ENCODE measurements at places on chromosomes 3 and 15.

- DNase-seq: no peak
Observed at GRCh38 chr15:81021321-81021720, 20.6 kb downstream of the TLNRD1 start.

GRCh38 chr3:71974786-71975185, 189.8 kb upstream of the PROK2 start:
- no peak for DNase-seq

GRCh38 chr3:145943952-145944351, 217.0 kb downstream of the PLOD2 start:
- DNase-seq: no peak

DNA sequence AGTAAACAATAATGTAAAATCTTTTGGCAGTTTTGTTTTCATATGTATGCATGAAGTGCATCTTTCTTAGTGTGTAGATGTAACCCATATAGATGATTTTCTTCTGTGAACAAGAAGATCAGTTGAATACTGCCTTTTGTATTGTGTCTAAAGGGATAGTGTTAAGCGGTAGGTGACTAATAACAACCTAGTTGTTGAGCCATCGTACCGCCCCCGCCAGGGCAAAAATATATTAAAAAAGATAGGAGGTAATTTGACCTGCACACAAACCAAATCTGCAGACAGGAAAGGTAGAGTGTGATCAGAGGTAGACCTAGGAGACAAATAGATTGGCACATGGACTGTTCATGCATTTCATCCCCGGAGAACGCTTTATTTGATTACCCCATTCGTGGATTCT, 3.3 kb upstream of the GMNC start:
- DNase-seq: no peak

DNA sequence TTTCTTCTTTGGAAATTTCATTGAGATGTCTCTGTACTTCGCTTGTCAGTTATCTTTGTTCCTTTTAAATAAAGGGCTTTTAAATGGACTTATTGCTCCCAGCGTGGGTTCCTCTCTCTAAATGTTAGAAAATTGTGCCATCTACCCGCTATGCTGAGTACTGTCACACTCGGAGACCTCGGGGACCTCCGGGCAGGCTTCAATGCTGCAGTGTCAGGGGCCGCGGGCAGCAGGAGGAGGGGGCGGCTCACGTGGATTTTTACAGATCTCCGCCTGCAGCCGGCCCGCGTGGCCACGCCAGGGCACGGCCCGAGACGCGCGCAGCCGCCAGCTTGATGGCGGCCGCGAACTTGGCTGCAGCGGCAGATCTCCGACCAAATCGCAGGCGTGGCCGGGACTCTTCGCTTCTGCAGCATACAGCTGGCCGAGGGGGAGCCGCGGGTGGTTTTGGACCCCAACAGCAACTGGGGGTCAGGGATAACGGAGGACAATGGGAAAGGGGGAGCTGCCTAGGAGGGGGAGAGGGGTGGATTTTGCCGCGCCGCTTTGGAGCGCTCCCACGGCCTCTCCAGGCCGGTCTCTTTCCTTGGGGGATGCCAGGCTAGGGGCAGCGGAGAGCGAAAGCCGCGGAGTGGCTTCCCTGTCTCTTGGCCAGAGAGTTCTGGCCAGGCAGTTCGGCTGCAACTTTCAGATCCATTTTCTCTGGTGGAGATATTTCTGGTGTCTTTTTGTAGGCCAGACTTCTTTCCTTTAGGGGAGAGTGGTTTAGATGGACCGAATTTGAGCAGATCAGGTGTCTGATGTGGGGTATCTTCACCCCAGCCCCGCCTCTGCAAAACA, 15.3 kb downstream of the NR2F2 start:
- DNase-seq: no peak

- DNase-seq: no peak
Observed at GRCh38 chr15:99385005-99385669, 133.9 kb downstream of the LRRC28 start.

DNA sequence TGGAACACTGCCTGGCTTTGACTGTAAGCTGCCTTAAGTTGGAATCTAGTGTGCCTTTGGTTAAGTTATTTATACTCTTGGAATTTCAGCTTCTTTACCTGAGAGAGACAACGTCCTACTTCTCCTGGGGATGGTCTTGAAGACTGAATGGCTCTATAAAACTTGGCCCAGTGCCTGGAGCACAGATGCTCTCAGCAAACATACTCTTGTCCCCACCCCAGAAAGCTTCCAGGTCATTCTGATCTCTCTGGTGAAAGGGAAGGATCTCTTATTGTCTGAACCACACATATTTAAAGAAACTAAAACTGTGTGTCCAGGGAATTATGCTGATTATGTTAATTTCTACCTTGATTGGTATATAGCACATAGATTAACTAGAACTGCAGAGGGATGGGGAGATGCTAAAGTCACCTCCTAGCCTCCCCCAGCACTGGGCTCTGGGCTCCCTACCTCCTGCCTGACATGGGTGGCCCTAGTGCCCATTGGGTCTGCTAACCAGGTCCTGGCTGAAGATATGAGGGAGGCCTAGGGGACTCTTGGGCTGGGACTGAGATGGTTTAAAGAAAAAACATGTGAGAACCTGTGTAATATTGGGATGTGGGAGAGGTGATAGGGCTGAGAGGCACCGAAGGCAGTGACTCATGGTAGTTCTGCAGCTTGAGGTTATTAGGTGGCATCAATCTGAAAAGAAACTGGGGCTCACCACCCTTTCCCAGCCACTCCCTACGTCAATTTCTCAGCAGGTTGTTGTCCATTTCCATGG, 171.0 kb downstream of the RPLP1 start:
- no peak for DNase-seq

DNA sequence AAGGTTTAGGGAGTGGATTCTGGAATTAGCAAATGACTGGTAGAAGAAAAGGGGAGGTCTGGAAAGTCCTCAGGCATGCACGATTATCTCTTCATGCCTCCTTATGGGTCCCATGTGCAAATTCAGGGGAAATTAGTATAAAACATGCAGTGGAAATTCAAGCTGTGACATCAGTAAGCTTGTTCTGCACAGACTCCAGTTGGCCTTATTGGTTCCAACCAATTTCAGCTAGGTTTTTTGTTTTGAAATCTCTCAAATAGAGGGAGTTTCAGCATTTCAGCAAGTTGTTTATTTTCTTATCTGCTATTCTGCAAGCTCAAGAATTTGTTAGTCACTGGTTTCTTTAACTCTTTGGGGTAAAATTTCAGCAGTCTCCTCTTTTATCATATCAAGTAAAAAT, 774 bp upstream of the TMCO5A start:
- peak; percentile 52 for DNase-seq

DNA sequence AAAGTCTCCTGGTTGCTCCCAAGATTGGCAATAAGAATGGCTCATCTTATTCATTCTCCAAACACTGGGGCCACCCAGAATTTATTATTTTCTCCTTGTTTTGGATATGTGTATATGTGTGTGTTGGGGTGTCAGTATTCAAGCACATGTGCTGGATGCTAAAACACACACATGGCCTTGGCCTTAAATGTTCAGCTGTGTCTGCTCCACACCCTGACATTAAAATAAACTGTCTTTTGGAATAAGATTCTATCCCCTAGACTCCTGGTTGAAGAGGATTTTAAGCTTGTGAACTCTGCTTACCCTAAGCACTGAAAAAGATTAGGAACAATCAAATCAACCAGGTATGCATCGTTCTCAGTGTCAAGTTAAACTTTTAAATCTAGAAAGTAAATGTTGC, 382.9 kb upstream of the MCTP2 start:
- DNase-seq: no peak

DNA sequence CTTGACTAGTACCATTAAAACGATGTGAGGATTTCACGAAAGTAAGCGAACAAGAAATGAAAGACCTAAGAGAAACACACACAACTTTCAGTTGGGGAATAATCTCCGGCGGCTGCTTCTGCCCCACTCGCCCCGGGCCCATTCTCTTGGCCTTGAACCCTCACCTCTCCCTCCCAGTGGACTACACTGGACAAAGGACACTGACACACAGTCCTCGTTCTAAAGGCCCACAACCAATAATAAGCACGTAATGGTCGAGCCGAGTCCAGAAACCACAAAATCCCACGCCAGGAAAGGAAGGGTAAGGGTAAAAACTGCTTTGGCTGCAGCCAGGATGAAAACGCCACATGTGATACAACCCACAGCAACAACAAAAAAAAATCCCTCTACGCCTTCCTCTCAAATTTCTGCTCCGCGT, 469 bp downstream of the ZNF770 start:
- DNase-seq: no peak

DNA sequence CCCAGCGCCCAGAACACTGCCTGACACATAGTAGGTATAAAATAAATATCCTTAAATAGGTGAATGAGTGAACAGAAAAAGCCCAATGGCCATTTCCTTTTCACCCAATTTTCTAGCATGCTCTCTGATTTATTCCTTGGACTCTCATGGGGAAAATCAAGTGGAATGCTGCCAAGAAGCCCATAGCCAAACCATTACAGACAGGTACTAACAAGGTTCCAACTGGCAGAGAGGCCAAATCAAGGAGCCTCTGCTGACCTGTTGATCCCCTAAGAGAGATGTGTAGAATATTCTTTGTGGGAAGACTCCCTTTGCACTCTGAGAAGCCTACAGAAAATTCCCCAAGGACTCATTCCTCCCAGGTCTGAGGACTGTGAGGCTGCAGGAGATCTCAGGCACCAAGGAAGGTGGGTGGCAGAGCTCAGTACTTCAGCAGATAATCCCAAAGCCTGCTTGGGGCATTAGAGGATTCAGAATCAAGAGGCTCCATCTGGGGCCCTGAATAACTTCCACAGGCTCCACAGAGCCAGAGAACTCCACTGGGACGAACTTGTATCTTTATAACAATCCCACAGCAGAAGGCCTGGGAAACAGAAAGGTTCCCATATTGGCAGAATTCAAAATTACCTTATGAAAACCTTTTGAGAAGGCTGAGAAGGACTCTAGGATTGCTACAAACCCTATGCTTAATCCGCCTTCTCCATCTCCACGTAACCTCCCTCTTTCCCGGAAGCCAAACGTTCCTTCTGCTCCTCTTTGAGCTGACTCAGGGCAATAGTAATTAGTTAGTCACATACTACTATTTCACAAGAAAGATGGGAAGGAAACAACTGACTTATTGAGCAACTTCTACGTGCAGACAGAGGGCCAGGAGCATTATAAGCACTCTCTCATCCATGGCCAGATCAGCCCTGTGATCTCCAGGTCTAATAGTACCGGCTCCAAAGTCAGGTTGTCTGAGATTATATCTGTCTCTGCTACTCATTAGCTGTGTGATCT, 34.5 kb downstream of the PRICKLE2 start:
- DNase-seq: peak; percentile 58

GRCh38 chr3:125200731-125201139, 11.8 kb downstream of the SLC12A8 start:
- DNase-seq: no peak

GRCh38 chr3:173617490-173617889, 219.9 kb downstream of the NLGN1 start:
- DNase-seq: no peak

DNA sequence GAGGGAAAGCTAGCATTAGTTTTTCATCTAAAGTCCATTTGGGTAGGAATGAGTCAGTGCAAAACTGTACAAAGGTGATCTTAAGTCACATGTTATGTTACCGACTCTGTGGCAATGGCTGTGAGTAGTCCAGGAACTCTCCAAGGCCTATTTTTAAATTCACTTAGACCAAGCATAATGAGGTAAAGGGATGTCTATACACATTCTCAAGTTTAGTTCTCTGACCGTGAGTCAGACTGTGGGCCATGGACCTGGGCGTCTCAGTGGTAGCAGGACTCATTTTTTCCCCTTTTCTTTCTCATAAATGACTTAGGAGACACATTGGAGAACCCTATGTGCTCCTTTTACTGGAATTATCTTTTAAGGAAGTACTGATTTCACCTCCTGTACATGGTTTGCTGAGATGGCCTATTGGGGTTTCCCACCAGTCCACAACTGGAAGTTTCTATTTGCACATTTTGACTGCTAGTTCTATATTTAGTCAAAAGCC, 488.7 kb upstream of the TPRG1 start:
- peak; percentile 60 for DNase-seq

DNA sequence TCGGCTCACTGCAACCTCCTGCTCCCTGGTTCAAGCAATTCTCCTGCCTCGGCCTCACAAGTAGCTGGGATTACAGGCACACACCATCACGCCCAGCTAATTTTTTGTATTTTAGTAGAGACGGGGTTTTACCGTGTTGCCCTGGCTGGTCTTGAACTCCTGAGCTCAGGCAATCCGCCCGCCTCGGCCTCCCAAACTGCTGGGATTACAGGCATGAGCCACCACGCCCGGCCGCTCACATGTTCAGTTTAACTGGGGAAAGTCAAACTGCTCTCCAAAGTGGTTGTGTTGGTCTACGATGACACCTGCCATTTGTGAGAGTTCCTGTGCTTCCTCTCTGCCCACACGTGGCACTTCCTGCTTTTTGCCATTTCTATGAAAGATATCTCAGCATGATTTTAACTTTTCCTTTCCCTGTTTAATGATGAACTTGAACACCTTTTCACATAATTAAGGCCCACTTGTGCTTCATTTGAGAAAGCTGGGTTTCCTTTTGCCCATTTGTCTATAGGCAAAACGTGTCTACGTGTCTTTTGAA, 877 bp upstream of the GP5 start:
- no peak for DNase-seq

DNA sequence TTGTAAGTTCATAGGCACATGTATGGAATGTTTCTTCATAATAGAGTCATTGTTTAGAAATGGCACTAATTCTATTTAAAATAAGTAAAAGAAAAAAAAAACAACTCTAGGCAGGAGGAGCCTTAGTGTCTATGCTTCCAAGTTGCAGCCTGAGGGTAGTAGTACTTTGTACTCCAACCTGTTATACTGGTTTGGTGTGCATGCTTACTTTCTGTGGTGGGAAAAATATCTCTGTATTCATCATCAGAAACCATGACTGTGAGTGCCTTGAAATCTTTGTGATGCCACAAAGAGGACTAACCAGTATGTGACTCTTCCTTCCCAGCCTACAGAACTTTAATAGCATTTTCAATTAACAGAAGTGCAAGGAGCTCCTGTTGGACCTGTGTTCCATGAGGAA, 4.4 kb downstream of the NAALADL2 start:
- no peak for DNase-seq

- DNase-seq: no peak
Observed at GRCh38 chr3:111476701-111477100, 65.3 kb upstream of the CD96 start.

GRCh38 chr3:12138044-12138443, 20.7 kb downstream of the TIMP4 start:
- DNase-seq: no peak

DNA sequence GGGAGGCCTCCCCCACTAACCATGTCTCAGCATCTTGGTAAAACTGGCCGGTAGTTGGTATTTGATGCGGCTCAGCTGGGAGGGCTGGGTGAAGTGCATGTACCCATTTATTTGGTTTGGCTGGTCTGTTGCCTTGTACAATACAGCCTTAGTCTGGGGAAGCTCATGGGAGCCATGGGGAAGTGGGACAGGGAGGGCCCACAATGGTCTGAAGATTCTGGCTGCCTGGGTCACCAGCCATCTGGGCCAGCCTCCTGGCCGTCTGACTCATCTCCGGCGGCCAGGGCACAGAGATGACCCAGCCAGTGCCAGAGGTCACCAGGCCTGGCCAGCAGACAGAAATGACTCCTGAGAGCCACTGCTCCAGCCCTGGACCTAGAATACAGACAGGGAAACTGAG, 51.6 kb upstream of the SMAD6 start:
- no peak for DNase-seq

- no peak for DNase-seq
Observed at GRCh38 chr15:91482799-91483198, 370.7 kb upstream of the SLCO3A1 start.
